ENCODE measurements at places on chromosomes 16 and 17.

DNA sequence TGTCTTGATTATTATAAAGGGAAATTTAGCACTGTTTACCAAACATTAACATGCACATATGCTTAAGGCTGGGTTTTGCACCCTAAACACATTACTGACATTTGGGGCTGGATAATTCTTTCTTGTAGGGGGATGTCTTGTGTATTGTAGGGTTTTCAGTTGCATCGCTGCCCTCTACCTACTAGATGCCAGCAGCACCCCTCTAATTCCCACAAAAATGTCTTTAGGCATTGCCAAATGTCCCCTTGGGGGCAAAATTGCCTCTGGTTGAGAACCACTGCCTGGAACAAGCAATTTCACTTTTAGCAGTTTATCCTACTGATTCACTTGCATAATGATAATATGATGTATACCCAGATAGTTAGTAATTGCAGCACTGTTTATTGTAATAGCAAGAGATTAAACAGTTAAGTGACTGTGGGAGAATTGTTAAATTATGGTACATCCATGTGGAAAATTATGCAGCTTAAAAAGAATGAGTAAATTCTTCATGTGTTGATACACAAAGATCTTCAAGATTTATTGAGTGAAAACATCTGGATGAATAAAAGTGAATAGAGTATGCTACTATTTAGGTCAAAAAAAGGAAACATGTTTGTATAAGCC is 18.4 kb downstream of the PRSS54 start:
- DNase-seq, result no peak

- DNase-seq, result no peak
These were observed 2.2 kb downstream of the ACBD4 start for GRCh38 chr17:45137561-45138305.

- DNase-seq, result peak; percentile 92
These were observed 8.6 kb upstream of the UBE2I start for GRCh38 chr16:1300664-1301476.

DNA sequence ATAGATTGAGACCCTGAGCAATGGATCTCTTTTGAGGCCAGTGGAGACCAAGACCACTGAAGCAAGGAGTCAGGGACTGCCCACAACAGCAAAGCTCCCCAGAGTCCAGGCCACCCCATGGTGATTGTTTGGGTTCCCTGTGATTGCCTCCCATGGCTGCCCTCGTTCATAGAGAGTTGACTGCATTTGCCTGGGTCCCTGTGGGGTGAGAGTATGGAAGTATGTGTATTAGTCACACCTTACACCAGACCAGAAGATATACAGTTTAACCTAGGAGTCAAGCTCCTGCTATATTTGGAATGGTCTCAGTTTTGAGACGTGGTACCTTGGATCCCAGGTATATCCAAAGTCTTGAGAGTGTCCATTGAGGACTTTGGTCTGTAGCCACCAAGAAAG is 20.2 kb downstream of the HLF start:
- DNase-seq, result no peak

GRCh38 chr17:57929386-57929785 is 25.8 kb downstream of the CUEDC1 start:
- no peak for DNase-seq

- peak; percentile 85 for DNase-seq
These were observed 561 bp downstream of the AXIN1 start for GRCh38 chr16:351804-352520.

All from osteocyte (in vitro differentiated cells).